ENCODE measurements at places on chromosomes 11 and 22. TPM values are rescaled to one million over a fixed set of nuclear protein-coding genes. Genes with fewer than 3 reads are reported as not detected.
A peak's percentile ranks its signal among the peaks of the same experiment; 100 is the strongest.

- H3K27ac ChIP-seq = peak overlapping the region; percentile 79
- H3K36me3 ChIP-seq = no peaks in the 10 kb centered on the region
Measured at GRCh38 chr11:1829039-1829820, 5.6 kb upstream of the SYT8 start.

DNA sequence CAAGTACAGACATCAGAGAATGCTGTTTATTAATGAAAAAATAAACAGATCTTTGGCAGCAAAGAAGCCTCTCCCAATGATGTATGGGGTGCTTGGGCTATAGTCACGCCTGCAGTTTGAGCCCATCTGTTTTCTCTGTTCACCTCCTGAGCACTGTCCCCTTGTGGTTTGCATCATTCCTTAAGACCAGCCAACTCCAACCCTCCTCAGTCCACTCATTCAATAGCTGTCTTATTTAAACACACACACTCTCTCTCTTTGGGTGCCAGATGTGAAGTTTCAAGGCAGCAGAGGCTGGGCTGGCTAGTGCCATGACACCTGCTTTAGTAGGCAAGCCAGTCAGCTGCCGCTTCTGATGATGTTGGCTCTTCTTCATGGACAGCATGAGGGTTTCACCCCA lies 58.1 kb downstream of the POLD3 start:
- H3K27ac ChIP-seq = no peak overlapping the region
- DNase-seq = no peak
- peaks cover 28% of the 10 kb centered on the region for H3K36me3 ChIP-seq
- no peaks in the 10 kb centered on the region for H3K4me1 ChIP-seq

- no peak overlapping the region for H3K4me3 ChIP-seq
- H3K36me3 ChIP-seq = no peaks in the 10 kb centered on the region
- no peak overlapping the region for H3K27ac ChIP-seq
Measured at GRCh38 chr11:32082346-32082986, 8.4 kb upstream of the RCN1 start.

DNA sequence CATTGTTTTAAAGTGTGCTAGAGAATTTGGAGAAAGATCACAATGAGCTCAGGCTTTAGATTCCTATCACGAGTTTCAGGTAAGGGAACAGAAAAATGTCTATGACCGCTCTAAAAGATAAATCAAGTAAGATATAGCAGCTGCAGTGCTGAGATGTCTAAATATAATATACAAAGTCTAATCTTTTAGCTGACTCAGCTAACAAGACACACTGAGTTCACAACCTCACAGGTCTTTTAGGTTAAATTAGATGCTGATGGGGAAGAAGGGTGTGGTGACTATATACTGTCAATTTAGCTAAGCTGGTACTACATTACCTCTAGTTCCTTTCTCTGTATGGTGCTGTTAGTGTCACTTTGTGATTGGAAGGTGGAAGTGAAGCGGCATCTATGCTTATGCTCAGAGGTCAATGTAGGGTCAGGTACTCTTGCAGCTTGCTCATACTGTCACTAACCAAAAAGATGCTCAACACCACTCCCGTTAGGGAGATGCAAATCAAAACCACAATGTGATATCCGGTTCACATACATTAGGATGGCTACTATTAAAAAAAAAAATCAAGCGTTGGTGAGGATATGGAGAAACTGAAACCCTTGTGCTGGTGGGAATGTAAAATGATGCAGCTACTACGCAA lies 283.5 kb downstream of the SWAP70 start:
- peaks cover 10% of the 10 kb centered on the region for H3K36me3 ChIP-seq
- DNase-seq = no peak
- peaks cover 18% of the 10 kb centered on the region for H3K4me1 ChIP-seq
- no peak overlapping the region for H3K4me3 ChIP-seq
- no peak overlapping the region for H3K27ac ChIP-seq

GRCh38 chr11:76623171-76623883 lies 47.2 kb downstream of the LRRC32 start:
- H3K4me3 ChIP-seq = no peak overlapping the region
- DNase-seq = peak; percentile 69
- no peaks in the 10 kb centered on the region for H3K36me3 ChIP-seq
- H3K27ac ChIP-seq = no peak overlapping the region

DNA sequence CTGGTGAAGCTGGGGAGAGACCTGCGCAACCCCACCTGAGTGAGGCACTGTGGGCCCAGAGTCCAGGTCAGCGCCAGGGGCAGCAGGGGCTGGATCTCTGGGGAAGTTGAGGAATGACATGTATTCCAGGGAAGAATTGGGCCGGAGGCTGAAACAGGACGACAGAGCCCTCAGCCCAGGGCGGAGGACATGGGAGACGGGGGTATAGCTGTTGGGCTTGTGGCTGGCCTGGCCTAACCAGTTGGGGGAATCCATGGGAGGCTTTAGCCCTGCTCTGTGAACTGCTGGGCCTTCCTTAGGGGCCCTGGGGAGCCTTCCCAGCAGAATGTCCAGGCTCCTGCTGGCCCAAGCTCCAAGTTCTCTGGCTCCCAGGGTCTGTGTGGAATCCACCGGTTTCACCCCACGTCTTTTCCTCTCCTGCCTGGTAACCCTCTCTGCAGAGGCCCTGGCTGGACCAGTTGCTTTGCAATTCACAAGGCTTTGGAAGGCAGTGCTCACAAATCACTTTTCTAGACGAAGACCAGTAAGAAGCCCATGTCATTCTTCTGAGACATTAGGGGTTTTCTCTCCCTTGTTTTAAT lies 50.4 kb upstream of the KCNQ1OT1 start:
- H3K4me1 ChIP-seq = peaks cover 5% of the 10 kb centered on the region
- H3K27ac ChIP-seq = no peak overlapping the region
- peaks cover 4% of the 10 kb centered on the region for H3K36me3 ChIP-seq
- no peak for DNase-seq
- H3K27me3 ChIP-seq = no peaks in the 10 kb centered on the region
- H3K4me3 ChIP-seq = no peak overlapping the region

Gene ASRGL1
- 0.65 TPM for total RNA-seq

Gene DGAT2
- 6.4 TPM for total RNA-seq
